ENCODE measurements at places on chromosomes 6 and 20.

DNA sequence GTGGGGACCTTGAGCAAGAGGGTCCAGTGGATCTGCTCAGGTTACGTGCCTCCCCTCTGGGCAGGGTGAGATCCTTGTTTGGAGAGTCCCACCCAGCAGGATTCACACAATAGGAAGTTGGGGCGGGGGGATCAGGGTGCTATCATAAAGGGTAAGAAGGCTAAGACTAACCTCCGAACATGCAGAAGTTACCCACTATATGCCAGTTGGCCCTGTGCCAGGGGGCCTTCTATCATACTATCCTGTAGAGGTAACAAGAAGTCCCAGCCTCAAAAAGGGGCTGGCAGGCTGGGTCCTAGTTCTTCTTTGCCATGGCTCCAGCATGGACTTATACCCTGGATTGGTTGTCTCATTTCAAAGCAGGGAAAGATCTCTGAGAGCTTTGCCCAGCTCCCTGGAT is 94.1 kb downstream of the CDH26 start:
- no peak for DNase-seq

DNA sequence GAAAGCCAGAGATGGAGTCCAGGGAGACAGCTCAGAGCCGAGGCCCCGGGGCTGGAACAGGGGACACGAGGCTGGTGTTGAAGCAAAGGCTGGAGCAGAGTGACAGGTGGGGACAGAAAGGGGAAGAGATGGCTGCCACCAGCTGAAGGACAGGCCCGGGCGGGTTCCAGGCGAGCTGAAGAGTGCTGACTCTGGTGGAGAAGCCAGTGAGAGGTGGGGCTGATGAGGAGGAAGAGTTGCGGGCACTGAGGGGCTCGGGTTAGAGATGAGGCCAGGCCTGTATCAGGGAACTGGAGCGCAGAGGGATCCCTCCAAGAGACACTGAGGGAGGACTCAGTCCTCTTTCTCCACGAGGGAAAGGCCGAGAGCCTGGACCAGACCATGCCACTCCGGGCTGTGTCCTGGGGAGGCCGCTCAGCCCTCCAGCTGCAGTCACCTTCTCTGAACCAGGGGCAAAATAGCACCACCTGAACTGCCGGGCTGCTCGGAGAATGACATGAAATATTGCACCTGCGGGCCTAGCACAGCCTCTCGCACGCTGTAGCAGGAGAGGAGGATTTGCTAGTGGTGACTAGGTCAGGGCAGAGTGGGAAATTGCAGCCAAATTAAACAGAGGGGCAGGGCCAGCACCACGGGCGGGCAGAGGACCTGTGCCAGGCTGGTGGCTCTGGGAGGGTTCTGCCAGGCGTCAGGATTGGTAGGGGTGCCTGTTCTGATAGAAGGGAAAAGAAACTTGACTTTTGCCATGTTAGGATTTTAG is 175.9 kb downstream of the ZDHHC14 start:
- DNase-seq: no peak

GRCh38 chr20:19492687-19493336 is 265.2 kb upstream of the RIN2 start:
- DNase-seq: no peak

DNA sequence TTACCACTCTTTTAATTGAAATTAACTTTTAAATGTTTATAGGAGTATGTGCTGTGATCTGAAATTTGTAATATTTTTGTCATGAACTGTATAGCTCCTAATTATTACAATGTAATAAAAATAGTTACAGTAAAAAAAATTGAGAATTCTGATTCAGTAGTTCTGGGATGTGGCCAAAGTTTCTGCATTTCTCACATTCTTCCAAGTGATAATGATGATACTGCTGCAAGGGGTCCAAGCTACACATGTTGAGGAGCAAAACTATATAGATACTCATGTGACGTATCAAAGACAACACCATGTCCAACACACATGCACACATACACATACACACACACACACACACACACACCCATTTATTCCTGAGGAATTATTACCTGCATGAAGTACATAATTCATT is 71.0 kb upstream of the FAM83B start:
- no peak for DNase-seq

GRCh38 chr6:69825904-69826303 is 29.1 kb upstream of the LMBRD1 start:
- DNase-seq: no peak

- no peak for DNase-seq
These were observed 321.3 kb downstream of the TFAP2B start for GRCh38 chr6:51139950-51140385.

DNA sequence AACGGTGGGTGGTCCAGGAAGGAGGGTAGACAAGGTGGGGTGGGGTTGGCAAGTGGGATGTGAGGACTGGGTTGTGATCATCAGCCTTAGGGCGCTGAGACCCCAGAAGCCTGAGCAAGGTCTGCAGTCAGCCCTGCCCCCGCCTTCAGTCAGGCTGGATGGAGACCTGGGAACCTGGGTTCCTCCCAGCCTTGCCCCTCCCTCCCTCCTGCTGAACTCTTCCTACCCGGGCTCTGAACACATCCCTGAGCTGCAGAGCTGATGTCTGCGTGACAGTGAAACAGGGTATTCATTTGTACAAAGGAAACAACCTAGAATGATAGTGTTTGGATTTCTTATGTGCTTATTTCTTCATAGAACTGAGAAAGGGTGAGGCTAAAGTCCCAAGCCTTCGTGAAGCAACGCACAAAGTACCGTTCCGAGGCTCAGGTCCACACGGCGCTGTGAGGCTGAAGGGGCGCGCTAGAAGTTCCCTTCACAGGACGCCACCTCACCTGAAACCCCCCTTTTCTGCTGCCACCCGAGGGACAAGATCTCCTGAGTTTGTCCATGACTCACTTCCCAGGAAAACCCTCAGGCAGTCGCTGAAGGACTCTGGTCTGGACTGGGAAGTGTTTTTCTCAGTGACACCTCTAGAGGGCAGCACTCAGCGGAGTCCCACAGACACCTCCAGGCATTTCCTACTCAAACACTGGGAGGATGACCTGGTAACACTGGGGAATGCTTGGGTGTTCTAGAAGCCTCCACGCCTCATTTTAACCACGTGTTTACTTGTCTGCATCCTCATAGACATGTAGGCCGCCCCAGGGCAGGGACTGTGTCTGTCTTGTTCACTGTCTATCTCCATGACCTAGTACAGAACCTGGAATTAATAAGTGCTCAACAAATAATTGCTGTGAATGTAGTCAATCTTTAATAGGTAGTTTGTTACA is 1.2 kb downstream of the GSTA5 start:
- peak; percentile 16 for DNase-seq

DNA sequence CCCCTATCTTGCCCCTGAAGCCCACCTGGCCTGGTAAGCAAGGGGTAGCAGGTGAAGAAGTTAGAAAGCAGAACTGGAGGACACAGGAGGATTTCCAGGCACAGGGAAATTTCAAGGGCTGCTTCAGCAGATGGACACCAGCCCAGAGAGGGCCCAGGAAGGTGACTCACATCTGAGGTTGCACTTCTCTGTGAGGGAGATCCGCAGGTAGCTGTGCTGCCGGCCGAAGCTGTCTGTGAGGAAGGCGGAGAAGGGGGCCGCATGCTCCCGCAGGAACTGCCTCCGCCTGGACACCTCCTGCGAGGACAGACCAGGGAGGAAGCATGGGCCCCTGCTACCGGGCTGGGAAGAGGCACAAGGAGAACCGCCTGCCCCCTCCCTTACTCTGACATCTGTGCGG is 7.1 kb downstream of the MOCS1 start:
- no peak for DNase-seq

- DNase-seq: no peak
These were observed 902.3 kb upstream of the CITED2 start for GRCh38 chr6:140276719-140277118.

DNA sequence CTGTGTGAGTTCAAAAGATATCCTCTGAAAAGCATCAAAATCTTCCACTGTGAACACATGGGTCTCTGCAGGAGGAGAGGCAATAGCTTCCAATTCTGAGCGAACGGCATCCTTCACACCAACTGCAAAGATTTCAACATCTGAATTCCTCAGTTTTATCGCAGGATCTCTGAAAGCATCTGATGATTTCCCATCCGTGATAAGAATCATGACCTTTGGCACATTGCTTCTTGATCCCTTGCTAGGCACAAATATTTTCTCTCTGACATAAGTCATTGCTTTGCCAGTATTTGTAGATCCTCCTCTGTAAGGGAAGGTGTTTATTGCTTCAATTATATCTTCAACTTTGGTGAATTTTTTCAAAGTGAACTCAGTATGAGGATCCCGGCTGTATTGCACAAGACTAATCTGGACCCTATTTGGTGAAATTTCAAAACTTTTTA is 22.7 kb downstream of the COL12A1 start:
- no peak for DNase-seq

- no peak for DNase-seq
These were observed 96.2 kb downstream of the PLCB1 start for GRCh38 chr20:8228315-8228714.

DNA sequence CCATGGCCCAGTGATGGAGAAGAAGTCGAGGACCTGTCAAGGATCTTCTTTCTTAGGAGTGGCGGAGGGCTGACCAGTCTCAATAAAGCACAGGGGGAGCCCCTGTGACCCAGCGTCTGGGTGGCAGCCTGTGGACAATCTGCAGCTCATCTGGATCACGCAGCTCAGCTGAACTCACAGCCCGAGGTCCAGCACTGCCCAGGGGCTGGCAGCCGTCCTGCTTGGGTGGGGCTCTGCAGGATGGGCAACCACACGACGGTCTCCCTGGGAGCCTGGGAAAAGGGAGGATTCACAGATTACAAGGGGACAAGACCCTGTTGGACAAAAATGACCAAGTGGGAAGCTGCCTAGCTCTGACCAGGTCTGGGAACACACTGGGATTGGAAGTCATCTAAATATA is 110.8 kb downstream of the MYLK4 start:
- no peak for DNase-seq

GRCh38 chr6:138541823-138542481 is 42.7 kb upstream of the NHSL1 start:
- no peak for DNase-seq

GRCh38 chr6:157339432-157339831 is 16.1 kb upstream of the TMEM242 start:
- no peak for DNase-seq

- no peak for DNase-seq
These were observed 41.5 kb downstream of the SH3BGRL2 start for GRCh38 chr6:79672631-79673111.

DNA sequence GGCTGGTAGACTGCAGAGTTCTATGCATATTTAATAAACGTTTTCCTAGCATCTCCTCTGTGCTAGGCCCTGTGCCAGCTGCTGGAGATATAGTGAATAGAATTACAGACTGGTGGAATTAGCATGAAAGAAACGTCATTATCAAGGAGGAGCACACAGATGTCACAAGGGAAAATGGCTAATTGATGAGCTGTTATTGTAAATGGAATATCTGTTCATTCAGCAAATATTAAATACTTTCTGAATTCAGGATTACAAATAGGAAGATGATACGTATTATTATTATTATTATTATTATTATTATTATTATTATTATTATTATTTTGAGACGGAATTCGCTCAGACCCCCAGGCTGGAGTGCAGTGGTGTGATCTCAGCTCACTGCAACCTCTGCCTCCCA is 1.2 kb downstream of the AAR2 start:
- no peak for DNase-seq

DNA sequence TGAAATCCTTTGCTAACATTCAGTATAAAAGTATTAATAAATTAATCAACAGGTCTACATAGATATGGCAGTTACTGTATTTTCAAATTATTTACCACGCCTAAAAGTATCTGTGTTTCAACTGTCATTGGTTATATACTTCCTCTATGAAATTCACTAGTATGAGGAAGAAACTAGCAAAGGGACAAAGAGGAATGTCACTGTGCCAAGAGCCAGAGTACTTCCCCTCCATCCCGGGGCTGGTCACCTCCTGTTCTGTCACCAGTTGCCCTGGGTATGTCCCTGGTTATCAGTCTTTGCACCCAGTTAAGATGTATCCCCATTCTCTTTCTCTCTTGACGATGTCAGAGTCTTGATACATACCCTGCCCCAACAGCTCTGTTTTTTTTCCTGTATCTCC is 476.8 kb upstream of the SOX4 start:
- no peak for DNase-seq

DNA sequence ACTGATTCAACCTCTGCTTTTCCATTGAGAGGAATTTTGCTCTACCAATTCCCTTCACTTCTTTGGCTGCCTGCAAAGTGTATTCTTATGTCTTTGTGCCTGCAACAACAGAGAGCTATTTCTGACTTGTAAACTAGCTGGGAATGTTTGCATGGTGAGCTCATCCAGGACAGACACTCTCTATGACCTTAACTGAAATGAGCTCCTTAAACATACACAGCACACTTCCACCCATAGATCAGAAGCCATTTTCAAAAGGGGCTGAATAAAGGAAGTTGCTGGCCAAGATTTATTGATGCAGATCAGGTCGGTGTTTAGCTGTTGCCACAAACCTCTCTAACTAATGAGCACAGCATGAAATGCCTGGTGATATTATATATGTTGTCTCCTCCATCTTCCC is 377.7 kb downstream of the BTBD9 start:
- DNase-seq: no peak

GRCh38 chr6:125732398-125732797 is 17.0 kb upstream of the HEY2 start:
- DNase-seq: no peak

DNA sequence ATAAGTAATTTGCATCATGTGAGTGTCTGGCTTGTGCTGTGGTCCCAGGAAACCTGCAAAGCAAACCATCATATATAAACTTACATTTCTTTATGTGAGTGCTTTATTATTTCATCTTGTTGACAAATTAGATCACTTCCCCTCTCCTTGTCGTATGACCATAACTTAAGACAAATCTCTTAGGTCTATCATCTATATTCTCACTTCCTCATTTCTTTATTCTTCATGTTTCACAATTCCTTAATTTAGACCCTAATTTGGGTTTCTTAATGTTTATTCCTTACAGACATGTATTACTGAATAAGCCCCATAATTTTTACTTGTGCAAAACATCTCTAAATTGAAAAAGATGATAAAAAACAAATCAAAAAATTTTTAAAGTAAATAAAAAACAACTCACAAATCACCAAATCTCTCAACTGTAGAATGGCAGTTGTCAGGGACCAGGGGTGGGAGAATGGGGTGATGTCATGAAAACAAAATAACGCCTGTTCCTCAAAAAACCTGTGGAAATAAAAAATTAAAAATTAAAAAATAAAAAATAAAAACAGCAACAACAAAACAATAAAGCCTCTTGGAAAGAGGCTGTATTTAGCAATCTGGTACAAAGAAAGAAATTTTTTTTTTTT is 49.5 kb upstream of the FBXO30 start:
- no peak for DNase-seq

DNA sequence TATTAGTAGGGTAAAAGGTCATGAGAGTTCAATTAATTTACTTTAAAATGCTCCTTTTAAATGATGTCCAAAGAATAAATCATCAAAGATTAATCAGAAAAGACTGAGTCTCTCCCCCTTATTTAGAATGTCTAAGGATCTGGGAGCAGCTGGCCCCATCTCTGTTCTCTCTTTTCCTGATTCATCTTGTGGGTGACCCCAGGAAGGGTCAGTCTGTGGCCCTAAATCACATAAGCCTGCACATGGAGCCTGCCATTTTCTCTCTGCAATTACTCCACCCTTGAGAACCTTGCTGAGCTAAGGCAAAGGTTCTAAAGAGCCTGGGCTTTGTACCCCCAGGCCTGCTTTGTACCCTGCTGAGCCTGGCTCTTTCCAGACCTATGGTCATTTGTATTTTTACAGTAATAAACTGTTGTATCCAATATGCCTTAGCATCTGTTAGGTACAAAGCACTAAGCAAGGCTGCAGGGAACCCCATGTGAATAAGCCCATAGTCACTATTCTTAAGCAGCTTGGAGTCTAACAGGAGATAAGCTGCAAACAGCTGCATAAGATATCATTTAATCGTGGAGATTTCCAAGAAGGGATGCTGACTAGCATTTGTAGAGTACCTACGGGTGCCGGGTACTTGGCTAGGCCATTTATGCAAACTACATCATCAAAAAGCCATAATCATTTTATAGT is 431.0 kb upstream of the MARCKS start:
- DNase-seq: no peak
